ENCODE measurements at places on chromosomes 1 and 21.

GRCh38 chr21:33967086-33967571 is 51.5 kb upstream of the ATP5PO start:
- no peak for DNase-seq

DNA sequence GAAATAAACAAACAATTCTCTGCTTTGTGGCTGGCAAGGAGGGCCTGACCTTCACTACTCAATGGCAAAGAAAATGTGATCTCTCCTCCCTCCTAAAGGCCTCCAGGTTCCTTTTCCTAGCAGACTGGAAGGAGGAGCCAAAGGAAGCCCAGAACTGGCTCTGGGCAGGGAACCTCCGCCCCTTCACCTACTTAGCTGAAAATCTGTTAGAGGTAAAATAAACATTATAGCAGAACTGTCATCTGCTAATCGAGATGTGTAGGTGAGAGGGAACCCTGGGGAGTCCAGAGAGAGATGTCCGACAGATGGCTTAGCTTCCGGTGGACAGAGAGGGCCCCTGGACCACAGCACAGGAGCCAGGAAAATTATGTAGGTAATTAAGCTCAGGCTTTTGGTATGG is 75.2 kb upstream of the KCNA3 start:
- DNase-seq, result no peak

DNA sequence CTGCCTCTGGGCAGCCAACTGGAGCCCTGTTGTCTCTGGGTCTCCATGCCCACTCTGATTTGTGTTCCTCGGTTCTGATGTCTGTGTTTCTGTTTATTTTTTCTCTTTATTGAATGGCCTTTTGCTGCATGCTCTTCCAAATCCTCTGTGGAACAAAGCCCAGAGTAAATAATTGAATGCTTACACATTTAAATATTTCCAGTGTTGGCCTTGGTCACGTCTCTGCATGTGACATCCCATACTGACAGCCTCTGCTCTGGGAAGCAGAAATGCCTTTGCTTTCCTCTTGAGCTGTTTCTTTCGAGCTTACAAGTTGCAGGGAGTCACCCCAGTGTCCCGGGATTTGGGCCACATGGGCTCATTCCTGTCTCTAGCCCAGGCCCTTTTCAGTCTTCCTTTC is 267.9 kb downstream of the PTPRU start:
- no peak for DNase-seq

DNA sequence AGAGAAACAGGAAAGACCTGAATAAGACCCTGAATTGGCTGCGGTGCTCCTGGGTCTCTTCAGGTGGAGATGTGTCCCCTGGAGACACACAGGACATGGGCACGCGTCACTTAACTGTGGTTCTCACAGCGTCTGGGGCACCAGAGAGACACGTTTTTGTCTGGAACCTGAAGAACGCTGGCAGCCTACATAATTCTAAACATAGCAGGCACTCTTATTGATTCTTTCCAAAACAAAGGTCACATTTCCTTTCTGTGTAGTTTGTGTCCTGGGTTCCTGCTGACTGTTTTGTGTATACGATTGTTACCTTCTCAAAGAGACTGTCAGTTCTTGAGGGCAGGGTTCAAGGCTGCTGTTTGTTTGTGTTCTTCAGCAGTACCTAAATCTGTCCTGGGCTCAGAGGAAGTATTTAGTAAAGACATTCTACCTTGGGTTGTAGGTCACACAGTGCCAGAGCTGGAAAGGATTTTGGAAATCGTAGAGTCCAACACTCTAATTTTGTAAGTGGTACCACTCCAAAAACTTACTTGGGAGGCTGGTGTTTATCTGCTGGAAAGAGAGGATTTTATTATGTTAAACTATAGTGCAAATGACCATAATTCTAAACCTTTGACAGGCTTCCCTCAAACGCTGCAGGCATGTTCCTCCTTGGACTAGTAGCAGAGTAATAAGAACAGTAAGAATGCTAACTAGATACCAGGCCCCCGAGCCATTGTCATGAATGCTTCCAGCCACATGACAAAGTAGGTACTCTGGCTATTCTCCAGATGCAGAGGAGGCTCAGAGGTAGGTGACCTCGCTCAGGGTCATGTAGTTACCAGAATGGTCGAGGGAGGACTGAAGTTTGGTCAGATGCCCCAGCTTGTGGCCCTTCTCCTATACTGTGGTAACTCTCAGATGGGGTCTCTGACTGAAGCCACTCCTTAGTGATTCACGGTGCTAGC is 164.3 kb downstream of the DHRS3 start:
- DNase-seq, result no peak

- DNase-seq, result no peak
Measured at GRCh38 chr1:40092706-40093639, 4.1 kb downstream of the PPT1 start.

GRCh38 chr1:198893763-198894444 is 255.1 kb downstream of the PTPRC start:
- no peak for DNase-seq

- no peak for DNase-seq
Measured at GRCh38 chr1:6488602-6489382, 2.7 kb downstream of the PLEKHG5 start.

DNA sequence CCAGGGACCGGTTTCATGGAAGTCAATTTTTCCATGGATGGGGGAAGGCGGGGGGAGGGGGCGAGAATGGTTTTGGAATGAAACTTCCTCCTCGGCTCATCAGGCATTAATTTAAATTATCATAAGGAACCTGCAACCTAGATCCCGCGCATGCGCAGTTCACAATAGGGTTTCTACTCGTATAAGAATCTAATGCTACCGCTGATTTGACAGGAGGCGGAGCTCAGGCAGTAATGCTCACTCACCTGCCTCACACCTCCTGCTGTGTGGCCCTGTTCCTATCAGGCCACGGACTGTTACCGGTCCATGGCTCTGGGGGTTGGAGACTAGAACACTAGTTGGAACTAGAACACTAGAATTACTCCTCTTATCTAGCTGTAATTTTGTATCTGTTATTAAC is 38.0 kb downstream of the PRRX1 start:
- no peak for DNase-seq

- no peak for DNase-seq
Measured at GRCh38 chr21:37677006-37677405, 239.3 kb downstream of the KCNJ6 start.

DNA sequence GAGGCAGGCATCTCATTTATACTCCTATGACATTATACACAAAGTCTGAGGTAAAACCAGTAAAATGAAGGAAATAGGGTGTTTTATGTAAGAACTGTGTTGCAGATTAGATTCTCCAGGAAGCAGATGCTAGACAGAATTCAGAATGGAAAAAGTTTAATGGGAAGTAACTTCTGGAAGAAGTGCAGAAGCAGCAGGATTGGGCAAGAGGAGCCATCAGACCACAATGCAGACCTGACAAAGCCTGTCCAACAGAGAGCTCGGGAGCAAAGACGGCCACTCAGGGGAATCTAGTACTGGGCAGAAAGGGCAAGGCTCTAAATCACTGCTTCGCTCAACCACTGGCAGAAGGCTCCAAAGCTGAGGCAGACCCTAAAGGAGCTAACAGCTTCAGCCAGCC is 33.7 kb downstream of the FBXO42 start:
- no peak for DNase-seq

DNA sequence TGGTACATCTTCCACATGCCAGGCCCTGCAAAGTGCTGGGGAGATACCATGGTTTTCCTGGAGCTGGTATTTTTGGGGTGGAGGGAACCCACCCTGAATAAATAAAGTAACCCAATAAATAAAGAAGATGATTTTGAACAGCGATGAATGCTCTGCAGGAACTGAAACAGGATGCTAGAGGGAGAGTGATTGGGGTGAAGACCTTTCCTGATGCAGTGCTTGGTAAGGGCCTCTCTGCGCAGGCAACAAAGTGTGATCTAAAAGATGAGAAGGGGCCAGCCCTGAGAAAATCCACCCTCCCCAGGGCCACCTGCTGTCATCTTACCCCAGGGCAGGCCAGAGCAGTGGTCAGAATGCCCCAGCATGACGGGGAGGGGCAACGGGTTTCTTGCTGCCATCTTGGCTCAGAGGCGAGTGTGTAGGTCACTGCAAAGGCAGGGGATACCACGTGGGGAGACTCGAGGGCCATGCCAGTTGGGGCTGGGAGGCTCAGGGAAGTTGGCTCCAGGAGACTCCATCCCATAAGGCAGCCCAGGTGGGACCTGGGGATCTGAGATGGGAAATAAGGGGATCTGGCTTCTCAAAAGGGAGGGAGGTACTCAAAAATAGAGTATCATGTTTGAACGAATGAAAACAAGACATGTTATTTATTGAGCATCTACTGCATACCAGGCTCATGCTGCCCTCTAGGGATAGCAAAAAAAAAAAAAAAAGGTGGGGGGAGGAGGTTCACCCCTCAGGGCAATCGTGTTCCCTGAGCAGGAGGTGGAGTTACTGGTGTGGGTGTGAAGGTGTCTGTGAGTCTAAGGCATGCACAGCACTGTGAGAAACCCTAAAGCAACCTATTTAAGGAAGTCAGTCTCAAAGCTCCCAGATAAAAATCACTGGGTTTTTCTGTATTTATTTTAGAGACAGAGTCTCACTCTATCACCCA is 2.8 kb downstream of the SRARP start:
- DNase-seq, result no peak

- DNase-seq, result no peak
Measured at GRCh38 chr1:54499360-54500106, 48.5 kb upstream of the ACOT11 start.

GRCh38 chr1:204130981-204131892 is 20.6 kb downstream of the ETNK2 start:
- no peak for DNase-seq

DNA sequence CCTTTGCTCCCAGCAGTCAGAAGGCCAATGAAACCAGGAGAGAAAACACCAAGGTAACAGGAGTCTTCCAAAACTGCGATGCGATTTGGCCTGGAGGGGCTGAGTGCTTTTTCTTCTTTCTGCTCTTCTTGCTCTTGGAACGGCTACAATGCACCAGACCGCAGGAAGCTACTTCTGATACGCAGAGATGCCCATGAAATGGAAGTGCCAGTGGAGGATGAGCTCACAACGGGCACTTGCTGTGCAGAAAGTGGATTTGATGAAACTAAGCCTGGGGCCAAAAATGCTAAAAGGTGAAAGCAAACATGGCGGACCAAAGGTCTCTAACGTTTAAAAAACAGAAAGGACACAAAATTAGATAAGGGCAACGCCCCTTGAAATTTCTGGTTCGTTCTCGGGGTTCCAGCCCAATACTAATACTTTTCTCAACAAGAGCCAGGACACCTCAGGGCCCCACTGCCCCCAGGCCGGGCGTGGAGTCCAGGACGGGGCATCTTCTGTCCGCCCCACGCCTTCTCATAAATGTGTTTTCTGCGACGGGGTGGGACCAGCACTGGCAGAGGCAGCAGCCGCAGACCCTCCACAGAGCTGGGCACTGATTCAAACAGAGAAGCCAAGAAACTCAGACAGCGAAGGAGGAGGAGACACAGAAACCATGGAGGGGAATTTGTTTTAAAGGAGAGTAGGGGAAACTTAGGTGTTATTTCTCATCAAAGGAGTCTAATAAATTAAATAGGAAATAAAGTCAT is 101.3 kb downstream of the CRYAA start:
- no peak for DNase-seq

GRCh38 chr1:3928586-3928985 is 28.5 kb upstream of the C1orf174 start:
- no peak for DNase-seq

GRCh38 chr1:183986941-183987340 is 50.6 kb downstream of the COLGALT2 start:
- no peak for DNase-seq

DNA sequence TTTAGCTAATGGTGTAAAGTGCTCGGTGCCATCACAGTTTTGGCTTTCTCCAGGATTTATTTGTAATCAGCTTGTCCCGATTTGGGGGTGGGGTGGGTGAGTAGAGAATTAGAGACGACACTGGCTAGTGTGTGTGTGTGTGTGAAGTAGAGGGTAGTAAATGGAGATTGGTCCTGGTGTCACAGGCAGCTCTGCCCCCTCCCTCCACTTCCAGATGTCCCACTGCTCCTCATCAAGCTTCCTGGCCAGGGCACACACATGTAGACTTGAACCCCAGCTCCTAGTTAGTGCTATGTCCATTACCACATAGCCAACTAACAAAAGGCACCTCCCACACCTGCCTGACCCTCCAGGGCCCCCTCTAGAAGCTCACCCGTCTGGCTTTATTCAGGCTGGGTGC is 3.2 kb downstream of the TRNP1 start:
- DNase-seq, result no peak

GRCh38 chr1:203516906-203517305 is 23.0 kb downstream of the OPTC start:
- DNase-seq, result no peak

DNA sequence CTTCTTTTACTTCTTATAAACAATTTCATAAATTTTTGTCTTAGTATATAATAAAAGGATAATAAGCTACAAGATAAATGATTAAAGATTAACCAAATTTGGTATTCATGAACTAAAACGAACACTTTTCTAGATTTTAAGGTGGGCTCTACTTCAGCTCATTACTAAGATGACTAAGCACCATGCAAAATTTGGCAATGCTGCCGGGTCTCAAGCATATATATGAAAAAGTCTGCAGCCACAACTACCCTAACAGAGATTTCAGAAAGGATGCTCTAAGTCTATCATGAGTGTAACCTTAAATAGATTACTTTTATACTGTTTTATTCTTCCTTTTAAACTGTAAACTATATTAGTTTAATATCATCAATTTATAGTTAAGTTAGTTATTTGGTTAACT is 47.8 kb downstream of the BRWD1 start:
- no peak for DNase-seq

DNA sequence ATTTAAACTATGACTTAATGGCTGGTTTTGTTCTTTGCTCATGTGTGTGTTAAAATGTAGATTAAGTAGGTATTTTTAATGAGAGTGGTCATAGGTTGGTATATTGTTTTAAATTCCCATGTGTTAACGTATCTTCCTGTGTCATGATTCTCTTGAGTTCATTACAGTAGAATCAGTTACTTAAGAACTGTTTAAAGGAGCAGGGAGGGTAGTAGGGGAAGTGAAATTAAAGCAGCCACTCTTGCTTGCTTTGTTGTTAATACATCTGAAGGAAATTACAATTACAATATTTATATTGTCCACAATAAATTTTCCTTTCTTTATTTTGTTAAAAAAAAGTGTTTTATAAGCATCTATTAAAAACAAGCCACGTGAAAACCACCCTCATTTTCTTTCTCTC is 119.2 kb upstream of the KIAA1614 start:
- no peak for DNase-seq

Measured in stimulated activated effector memory CD8-positive, alpha-beta T cell treated with anti-CD3 and anti-CD28 coated beads, Interleukin-12 subunit alpha, Interleukin-12 subunit beta, amount 100 ng/mL, for 72 hours (primary cell).